ENCODE measurements at places on chromosomes 1 and 21.

- no peak for DNase-seq
Observed at GRCh38 chr1:27928216-27928954, 6.4 kb upstream of the SMPDL3B start.

GRCh38 chr1:93598861-93599439 is 82.7 kb downstream of the BCAR3 start:
- DNase-seq, result no peak

DNA sequence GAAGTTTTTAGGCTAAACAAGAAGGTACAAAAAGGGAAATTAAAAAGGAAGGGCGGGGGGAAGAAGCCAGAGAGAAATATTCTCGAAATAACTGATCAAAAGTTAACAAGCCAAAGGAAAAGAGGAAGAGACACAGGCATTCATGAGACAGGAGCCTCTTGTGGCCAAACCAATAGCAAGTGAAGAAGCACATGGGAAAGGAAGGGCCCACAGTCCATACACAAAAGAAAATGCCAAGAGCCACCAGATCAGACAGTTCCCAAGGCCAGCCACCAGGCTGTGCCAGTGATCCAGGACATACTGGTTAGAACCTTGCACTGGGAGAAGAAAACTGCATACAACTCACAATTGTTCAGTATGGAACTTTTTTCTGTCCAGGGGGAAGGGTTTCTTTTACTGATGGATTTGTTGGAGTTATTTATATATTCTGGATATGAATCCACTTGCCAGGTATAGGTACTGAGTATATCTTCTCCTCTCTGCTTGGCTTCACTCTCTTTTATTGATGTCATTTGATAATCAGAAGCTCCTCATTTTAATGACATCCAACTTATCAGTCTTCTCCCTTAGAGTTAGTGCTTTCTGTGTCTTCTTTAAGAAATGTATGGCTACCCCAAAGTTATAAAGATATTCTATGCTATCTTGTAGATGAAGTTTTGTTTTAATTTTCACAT is 76.8 kb downstream of the CD46 start:
- DNase-seq, result peak; percentile 66

DNA sequence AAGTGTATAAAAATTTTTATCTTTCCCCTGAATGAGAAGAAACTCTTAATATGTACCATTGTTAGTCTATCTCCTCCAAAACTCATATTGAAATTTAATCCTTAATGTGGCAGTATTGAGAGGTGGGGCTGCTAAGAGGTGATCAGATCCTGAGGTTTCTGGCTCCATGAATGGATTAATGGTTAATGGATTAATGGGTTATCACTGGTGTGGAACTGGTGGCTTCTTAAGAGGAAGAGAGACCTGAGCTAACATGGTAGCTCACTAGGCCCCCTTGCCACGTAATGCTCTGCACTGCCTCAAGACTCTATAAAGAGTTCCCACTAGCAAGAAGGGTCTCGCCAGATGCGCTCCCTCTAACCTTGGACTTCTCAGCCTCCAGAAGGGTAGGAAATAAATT is 70.6 kb upstream of the ZBTB18 start:
- no peak for DNase-seq

- peak; percentile 25 for DNase-seq
Observed at GRCh38 chr1:39694026-39694425, 2.8 kb upstream of the HPCAL4 start.

- no peak for DNase-seq
Observed at GRCh38 chr1:54853096-54853792, 33.8 kb downstream of the DHCR24 start.

DNA sequence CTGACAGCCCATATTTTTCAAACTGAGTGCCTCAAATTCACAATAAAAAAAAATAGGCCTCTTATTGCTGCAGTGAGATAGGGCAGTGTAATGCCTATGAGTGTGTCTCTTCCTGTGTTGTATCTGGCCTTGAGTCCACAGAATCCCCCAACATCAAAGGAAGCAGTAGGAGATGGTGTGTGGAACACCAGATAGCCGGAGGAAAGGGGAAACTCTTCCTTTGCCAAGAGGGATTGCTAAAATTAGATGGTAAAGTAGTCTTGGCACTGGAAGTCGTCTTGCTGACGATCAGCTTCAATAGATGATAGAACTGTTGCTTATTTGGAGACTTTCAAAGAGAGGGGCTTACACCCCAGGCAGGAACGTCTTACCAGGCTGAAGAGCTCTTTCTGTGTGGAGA is 51.8 kb downstream of the RUNX1 start:
- no peak for DNase-seq

DNA sequence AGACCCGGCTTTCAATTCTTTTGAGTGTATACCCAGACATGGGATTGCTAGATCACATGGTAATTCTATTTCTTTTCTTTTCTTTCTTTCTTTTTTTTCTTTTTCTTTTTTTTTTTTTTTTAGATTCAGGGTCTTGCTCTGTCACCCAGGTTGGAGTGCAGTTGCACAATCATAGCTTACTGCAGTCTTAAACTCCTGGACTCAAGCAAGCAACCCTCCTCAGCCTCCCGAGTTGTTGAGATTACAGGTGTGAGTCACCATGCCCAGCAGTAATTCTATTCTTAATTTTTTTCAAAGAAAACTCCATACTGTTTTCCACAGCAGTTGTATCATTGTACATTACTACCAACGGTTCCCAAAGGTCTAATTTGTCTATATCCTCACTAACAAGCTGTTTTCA is 13.5 kb upstream of the RNF186 start:
- no peak for DNase-seq

- DNase-seq, result no peak
Observed at GRCh38 chr1:115544131-115544530, 97.6 kb upstream of the VANGL1 start.

DNA sequence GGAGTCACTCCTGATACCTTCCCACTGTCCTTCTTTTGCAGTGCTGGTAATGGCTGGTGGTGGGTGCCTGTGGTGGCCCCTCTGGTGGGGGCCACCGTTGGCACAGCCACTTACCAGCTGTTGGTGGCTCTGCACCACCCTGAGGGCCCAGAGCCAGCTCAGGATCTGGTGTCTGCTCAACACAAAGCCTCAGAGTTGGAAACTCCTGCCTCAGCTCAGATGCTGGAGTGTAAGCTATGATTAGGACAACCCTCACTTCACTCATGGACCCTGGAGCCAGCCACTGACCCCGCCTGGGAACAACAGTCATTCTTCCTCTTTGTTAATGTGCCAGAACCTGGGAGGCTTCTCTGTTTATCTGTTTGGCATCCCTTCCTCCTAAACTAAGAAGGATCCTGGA is 1.1 kb upstream of the ATP8B2 start:
- DNase-seq, result no peak

DNA sequence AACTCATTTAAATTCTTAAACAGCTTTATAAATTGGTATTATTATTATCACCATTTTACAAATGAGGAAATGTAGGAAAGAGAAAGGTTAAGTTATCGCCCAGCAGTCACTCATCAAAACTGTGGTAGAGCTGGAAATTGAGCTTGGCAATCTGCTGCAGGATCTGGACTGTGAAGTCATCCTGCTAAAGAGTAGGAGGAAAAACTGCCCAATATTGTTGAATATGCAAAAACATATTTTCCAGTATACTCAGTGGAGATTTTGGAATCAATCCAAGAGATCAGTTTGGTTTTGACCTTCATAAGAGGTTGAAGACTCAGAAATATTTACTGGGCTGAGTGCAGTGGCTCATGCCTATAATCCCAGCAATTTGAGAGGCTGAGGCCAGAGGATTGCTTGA is 16.9 kb upstream of the RC3H1 start:
- DNase-seq, result no peak

GRCh38 chr1:54806931-54807611 is 5.9 kb upstream of the TTC22 start:
- DNase-seq, result peak; percentile 75

- no peak for DNase-seq
Observed at GRCh38 chr21:42279341-42279871, 35.8 kb downstream of the TFF3 start.

DNA sequence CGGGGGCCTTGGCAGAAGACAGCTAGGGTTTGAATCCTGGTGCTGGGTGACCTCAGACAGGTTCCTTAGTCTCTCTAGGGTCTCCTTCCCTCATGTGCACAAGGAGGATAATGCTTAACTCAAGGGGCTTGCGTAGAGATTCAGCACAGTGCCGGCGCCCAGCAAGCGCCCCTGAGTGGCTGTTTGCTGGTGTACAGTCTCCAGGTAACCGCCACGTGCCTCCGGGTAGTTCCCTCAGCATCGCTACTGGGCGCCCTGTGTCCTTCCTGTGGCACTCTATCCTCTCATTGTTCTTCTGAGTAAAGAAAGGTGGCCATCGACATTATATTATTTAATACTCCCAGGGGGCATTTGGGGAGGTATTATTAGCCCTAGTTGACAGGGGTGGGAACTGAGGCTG is 80.9 kb downstream of the NENF start:
- DNase-seq, result no peak

GRCh38 chr1:2509589-2509988 is 16.8 kb downstream of the PANK4 start:
- DNase-seq, result no peak

DNA sequence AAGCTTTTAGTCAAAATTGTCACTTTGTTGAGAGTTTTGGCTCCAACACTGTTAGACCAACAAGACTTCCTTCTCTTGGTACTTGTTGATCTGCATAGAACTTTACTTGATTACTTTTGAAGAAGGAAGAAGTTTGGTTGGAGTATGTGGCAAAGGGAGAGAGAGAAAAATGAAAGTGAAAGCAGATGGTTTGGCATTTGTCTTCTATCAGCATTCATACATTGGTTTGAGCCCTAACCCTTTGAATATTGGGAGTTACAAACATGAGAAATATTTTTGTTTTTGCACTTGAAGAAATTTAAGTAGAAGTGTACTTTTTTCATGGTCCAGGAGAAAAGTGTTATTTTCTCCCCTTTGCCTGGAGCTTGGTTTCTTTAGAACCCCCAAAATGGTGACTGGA is 169.8 kb downstream of the ADGRL4 start:
- peak; percentile 0 for DNase-seq

GRCh38 chr1:204576422-204576821 is 60.2 kb downstream of the MDM4 start:
- no peak for DNase-seq

- DNase-seq, result no peak
Observed at GRCh38 chr1:230273141-230273710, 152.9 kb downstream of the PGBD5 start.

DNA sequence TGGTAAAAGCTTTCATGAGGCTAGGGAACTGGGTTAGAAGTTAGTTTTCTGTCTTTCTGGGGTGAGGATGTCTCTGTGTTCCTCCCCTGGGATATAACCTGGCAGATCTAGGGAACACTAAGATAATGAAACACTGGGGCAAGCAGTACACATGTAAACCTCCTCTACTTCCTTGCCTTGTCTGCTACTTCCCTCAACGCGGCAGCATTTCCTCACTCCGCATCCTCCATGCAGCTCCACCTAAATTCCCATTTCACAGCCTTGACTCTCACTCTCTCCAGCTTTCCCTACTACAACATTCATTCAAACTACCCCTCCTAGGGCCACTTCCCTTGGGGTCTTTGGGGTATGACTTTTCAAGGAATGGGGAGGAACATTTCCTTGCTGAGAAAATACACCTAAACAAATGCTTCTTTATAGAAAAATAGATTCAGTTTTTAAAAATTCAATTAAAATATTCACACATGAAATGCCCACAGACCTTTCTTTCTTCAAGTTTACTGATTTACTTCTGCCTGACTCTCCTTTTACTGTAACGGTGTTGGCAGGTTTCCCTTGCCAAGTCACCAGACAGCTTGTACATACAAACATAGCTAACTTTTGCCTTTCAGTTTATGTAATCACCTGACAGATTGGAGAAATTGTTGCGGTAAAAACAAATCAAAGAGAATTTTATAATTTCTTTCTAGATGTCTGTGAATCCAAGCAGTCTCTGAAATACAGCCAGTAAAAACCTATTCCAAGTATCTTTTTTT is 90.1 kb downstream of the TNFSF18 start:
- no peak for DNase-seq

GRCh38 chr1:83511146-83511726 is 487.7 kb downstream of the TTLL7 start:
- no peak for DNase-seq

GRCh38 chr21:16069178-16070112 is 339.7 kb downstream of the USP25 start:
- DNase-seq, result no peak

DNA sequence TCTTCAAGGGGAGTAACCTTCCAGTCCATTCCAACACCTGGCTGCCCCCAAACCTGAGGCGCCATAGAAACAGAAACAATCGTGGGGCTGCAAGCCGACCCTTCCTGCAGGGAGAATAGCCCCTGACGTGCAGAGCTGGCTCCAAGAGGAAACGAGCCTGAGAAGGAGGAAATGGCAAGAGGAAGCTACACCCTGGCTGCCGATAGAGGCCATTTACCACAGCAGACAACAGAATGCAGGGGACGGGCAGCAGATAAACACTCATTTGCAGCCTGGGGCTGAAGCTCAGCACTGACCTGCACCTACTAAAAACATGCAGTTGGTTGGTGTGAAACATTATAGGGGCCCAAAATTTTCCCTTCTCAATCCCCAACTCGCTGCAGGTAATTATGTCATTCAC is 8.7 kb upstream of the TDRD10 start:
- DNase-seq, result peak; percentile 29

- DNase-seq, result peak; percentile 89
Observed at GRCh38 chr1:45583666-45584350, at the start of gene NASP. NASP (plus strand) TSS chr1:45584041; CDS start chr1:45584147, 106 bp downstream.

DNA sequence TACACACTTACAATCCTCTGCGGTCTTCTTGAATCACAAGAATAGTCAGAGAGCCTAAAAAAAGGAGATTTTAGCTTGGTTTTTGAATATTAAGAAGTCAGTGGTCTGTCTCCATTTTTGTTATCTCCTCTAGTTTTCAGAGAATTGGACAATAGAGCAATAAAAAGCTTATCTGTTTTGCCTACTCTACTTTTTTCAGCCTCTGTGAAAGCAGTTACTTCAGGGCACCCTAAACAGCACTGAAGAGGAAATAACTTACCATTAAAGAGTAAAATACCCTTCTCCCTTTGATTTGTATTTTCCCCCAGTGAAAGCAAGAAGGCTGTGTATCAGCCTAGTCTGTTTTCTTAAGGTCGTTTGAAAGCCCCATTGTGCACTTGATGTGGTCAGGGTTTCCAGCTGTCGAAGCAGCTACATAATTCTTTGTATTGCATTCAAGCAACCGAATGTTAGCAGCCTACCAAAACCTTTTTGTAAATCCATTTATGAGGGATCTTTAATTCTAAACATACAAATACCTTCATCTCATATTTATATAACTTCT is 1.0 kb downstream of the NTMT2 start:
- DNase-seq, result no peak

DNA sequence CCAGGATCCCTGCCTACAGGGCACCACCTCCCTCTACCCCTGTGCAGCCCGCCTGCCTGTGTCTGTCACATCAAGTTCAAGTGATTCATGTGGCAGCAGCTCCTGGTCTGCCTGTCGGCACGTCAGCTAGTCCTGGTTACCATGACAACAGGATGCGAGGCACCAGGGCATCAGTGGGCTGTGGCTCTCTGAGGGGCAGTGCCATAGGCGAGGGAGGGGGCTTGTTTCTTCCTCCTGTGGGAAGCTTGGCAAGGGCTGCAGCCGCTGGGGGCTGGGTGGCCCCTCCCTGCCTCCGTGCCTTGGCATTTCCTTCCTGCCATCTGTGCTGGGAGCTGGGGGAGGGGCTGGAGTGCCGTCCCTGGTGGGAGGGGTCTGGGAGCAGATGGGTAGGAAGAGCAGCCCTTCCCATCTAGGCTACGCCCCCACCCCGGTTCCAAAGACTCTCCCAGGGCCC is 43.1 kb downstream of the FOXO6 start:
- DNase-seq, result no peak

GRCh38 chr1:229161740-229162139 is 109.2 kb upstream of the RAB4A start:
- no peak for DNase-seq

All from CD4-positive, alpha-beta T cell treated with Interleukin-4 for 4 hours (primary cell).